ENCODE measurements at places on chromosomes 1 and 21.

DNA sequence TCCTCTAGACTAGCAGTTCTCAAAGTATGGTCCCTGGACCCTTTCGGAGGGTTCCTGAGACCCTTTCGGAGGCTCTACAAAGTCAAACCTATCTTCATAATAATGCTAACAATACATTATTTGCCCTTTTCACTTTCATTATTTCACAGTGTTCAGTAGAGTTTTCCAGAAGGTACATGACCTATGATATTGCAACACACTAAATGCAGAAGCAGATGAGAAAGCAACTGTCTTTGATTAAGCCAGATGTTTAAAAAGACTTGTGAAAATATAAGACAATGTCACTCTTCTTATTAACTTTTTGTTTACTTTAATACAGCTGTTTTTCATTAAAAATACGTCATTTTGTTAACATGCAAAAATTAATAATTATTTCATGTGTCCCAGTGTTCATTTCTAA lies 5.8 kb downstream of the KCNJ10 start:
- DNase-seq, result no peak

GRCh38 chr21:25691976-25692375 lies 42.7 kb downstream of the ATP5PF start:
- DNase-seq, result no peak

DNA sequence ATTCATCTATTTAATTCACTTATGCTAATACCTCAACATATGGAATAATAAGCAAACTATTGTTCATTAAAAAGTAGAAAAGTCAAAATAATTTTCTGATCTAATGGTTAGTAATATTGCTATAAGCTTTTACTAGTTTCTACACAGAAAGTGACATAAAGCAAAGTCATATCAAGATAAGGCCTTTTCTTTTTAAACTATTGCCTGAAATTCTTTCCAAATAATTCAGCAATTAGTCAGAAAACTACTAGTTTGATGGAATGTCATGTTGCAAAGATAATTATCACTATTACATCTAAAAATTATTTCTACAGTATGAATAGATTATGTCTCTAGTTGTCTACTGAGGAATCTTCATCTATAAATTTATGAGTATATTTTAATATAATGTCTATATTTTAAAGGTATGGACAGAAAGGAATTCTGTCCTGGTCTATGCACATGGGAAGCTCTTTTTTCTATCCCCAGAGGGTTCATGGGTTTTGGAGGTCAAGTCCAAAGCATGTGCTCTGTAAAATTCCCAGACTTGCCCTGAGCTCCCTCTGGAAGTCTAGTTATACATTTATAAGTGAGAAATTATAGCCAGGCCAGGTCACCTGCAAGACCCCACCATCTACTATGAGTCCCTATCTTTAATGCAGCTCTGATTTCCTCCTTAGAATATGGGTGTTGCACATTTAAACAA lies 84.6 kb upstream of the DPYD start:
- no peak for DNase-seq

GRCh38 chr1:188822248-188822647 lies 1655.4 kb downstream of the BRINP3 start:
- DNase-seq, result no peak

DNA sequence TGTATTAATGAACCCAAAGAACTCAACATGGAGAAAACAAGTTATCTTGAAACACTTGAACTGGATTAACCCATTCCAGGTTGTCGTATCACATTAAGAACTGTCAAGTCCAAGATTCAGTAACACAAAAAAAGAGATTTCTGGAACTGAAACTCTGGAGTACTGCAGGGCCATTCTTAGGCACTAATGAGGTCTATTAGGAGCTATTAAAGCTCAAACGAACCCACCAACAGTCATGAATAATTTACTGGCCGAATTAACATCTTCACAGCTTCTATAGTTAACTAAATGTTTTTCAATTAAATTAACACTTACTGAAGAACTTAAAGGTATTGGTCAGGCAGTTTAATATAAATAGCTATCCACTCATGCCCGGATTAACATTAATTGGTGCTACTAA lies 4.6 kb downstream of the CSDE1 start:
- DNase-seq, result no peak

DNA sequence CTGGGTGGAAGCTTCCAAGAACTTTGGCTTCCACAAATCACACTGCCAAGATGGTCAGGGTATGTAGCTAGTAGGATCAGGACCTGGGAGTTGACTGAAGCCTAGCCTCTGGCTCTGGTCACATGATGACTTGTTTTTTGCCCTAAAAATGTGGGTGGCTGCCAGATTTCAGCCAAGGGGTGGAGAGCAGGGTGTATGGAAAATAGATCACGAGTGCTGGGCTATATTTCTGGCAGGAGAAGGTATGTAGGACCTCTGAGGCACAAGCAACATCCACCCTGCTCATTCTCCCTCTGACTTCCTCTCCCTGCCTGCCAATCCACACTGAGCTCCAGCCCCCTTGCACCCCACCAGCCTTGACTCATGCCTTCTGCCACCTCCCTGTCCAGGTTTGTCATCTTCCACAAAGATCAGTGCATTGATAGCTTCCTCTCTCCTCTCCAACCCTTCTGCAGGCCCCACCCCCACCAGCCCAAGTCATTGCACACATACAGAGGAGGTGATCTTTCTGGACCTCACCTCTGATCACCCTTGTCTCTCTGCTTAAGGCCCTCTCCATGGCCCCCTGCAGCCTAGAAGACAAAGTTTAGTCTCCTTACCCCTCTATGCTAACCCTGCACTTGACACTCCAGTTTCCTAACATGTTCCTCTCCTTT lies 8.3 kb upstream of the CYP4B1 start:
- no peak for DNase-seq

- no peak for DNase-seq
Observed at GRCh38 chr1:185040408-185040735, 5.0 kb upstream of the RNF2 start.

DNA sequence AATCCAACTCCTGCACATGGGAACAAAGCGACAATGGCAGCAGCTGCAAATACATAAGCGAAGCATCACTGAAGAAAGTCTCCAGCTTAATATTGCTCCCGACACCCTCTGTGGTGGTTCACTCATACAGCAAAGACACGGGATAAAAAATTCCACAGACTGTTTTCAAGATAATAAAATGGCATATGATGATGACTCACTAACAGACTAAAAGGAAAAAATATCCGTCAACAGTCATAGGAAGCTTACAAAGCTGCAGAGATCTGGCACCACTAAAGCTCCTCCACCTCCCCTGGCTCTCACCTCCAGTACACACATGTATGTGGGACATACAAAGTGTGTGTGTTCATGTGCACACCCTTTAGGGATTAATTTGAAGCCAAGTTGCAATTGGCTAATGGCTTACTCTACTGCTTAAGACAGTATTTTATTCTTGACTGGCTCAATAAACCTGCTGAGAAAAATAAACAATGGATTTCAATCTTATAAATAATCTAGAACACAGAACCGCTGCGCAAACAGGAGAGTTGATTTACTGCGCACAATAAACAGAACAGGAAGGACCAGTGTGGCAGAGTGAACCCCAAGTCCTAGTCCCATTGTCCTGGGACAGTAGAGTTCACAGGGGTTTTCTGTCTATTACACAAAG lies 94.4 kb downstream of the SLC45A1 start:
- no peak for DNase-seq

DNA sequence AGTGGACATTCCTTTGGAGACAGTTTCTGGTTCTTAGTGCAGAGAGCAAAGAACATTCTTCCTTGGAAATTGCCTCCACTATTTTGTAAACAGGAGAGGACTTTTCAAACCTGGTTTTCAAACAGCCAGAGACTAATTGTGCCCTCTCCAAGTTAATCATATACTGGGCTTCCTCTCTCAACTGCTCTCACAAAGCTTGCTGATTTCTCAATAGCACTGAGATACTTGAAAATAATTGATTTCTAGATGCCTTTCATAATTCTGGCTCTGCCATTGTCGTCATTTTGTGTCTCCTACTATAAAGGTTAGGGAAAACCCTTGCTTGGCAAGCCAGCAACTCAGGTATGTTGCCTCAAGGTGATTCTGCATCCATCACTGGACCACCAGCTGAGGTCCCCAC lies 56.0 kb downstream of the KCNJ15 start:
- DNase-seq, result no peak

- no peak for DNase-seq
Observed at GRCh38 chr1:217553949-217554509, 76.9 kb downstream of the GPATCH2 start.

- peak; percentile 60 for DNase-seq
Observed at GRCh38 chr21:46060596-46061061, 37.3 kb upstream of the COL6A2 start.

Data from left colon (tissue), 2 donors.